Dermis blood vessel endothelial cell (primary cell): ENCODE measurements at places on chromosomes 7 and 10. TPM values are rescaled to one million over a fixed set of nuclear protein-coding genes. Genes with fewer than 3 reads are reported as not detected.

Gene PNPLA8
- total RNA-seq: 39.7 and 58.4 TPM in 2 replicates

Gene ZNF25
- 6.1 and 6.5 TPM in 2 replicates for total RNA-seq

Gene ELMO1
- 68.5 and 109 TPM in 2 replicates for total RNA-seq

Gene CHAT
- total RNA-seq: not detected in 2 replicates

Gene CDHR1
- total RNA-seq: 0.68 and 2.3 TPM in 2 replicates

Gene C7orf33
- not detected in 2 replicates for total RNA-seq

Gene CACNB2
- not detected in 2 replicates for total RNA-seq

Gene EGFR
- 0.56 and 0.85 TPM in 2 replicates for total RNA-seq

Gene ADCYAP1R1
- total RNA-seq: not detected in 2 replicates

Gene MYOZ1
- total RNA-seq: not detected in 2 replicates

Gene CTAGE8
- 0.14 TPM in 1 of 2 replicates, not detected in the other for total RNA-seq

Gene IGFBP3
- 4.8 and 18.0 TPM in 2 replicates for total RNA-seq

Gene FAM25G
- not detected in 2 replicates for total RNA-seq

Gene PSD
- 0.23 and 0.34 TPM in 2 replicates for total RNA-seq

Gene MKLN1
- total RNA-seq: 34.5 and 43.9 TPM in 2 replicates

Gene SP4
- 6.5 and 8.4 TPM in 2 replicates for total RNA-seq

Gene TRDMT1
- 4.6 and 7.5 TPM in 2 replicates for total RNA-seq

Gene SEMA3D
- total RNA-seq: 3.0 and 20.4 TPM in 2 replicates

Gene MCU
- 44.0 and 49.7 TPM in 2 replicates for total RNA-seq

Gene NUDT13
- total RNA-seq: 1.0 and 2.1 TPM in 2 replicates

Gene NAT16
- total RNA-seq: not detected in 2 replicates

Gene HOXA10
- 3.7 and 4.4 TPM in 2 replicates for total RNA-seq

Gene PDGFA
- 68.8 and 100 TPM in 2 replicates for total RNA-seq

Gene RPEL1
- 0.09 and 0.17 TPM in 2 replicates for total RNA-seq

Gene IDI2
- total RNA-seq: not detected in 2 replicates

Gene OPN4
- not detected in 2 replicates for total RNA-seq

Gene HOXA3
- 2.4 and 6.0 TPM in 2 replicates for total RNA-seq

Gene CYP26C1
- total RNA-seq: 1.9 and 5.4 TPM in 2 replicates

Gene IFIT2
- 9.6 and 23.7 TPM in 2 replicates for total RNA-seq

Gene PLA2G12B
- 0.09 and 0.17 TPM in 2 replicates for total RNA-seq

Gene APBB1IP
- 0.05 and 0.17 TPM in 2 replicates for total RNA-seq

Gene HOXA7
- 1.4 and 2.9 TPM in 2 replicates for total RNA-seq

Gene MSMB
- not detected in 2 replicates for total RNA-seq

Gene TAS2R5
- 0.47 and 0.68 TPM in 2 replicates for total RNA-seq

Gene STARD3NL
- total RNA-seq: 110 and 111 TPM in 2 replicates

Gene TACC2
- total RNA-seq: 3.6 and 8.2 TPM in 2 replicates

Gene GPR15LG
- 0.47 TPM in 1 of 2 replicates, not detected in the other for total RNA-seq

Gene RBP3
- total RNA-seq: not detected in 2 replicates

Gene ADAM22
- 1.1 and 2.0 TPM in 2 replicates for total RNA-seq

Gene MAD1L1
- 48.4 and 53.3 TPM in 2 replicates for total RNA-seq

Gene TMEM176A
- total RNA-seq: not detected in 2 replicates

Gene SMURF1
- 18.9 and 21.6 TPM in 2 replicates for total RNA-seq
